ENCODE measurements at places on chromosomes 6 and 20.

- DNase-seq, result no peak
Measured at GRCh38 chr20:4488407-4489339, 233.0 kb upstream of the PRND start.

GRCh38 chr20:19992996-19993908, 23.9 kb upstream of the NAA20 start:
- no peak for DNase-seq

GRCh38 chr20:48823960-48824498, 3.8 kb downstream of the PREX1 start:
- DNase-seq, result no peak

- no peak for DNase-seq
Measured at GRCh38 chr6:3019065-3019464, 19.4 kb downstream of the NQO2 start.

DNA sequence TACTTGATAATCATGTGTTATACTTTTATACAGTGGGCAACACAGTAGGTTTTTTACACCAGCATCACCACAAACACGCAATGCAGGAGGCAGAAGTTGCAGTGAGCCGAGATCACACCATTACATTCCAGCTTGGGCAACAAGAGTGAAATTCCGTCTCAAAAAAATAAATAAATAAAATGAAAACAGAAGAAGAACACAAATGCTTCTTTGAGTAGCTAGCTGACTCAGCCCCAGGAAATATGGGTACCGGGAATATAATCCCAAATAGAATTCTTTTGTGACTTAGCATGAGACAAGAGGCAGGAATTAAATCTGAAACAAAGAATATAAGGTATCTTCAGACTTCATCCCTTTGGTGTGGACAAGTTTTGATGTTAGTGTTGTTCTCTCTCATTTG, 164.2 kb upstream of the ATXN1 start:
- no peak for DNase-seq

GRCh38 chr6:73325656-73326055, 28.4 kb downstream of the DPPA5 start:
- DNase-seq, result no peak

- DNase-seq, result no peak
Measured at GRCh38 chr6:148816117-148816516, 69.3 kb downstream of the UST start.

DNA sequence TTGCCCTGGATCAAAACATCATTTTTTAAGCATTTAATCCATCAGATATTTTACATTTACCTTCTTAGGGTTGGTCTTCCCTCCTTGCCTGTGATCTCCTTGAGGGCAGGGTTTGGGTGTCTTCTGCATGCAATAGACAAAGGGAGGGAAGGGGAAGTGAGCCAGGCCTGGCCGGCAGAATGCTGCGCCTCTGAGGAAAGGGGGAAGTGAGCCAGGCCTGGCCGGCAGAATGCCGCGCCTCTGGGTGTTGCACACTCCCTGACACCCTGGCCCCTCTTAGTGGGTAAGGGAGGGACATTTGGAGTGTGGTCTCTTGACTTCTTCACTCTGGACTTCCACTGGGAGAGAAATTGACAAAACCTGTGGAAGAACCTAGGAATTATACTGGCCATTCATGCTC, 12.4 kb downstream of the PSMF1 start:
- DNase-seq, result no peak

DNA sequence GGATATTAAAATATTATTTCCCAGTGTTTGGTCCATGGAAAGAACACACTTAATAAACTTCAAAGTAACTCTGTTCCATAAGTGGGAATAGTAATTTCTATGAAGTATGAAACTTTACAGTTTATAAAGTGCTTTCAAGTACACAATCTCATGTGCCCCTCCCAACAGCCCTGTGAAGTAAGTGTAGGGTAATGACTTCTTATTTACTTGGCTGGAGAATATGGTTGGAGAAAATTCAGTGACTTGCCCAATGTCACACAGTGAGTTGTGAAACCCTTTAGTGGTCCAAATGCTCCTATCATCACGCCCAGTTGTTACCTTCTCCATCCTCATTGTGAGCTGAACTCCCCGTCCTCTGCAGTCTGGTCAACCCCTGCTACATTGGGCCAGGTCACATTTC, 141.2 kb downstream of the PDE7B start:
- DNase-seq, result no peak

DNA sequence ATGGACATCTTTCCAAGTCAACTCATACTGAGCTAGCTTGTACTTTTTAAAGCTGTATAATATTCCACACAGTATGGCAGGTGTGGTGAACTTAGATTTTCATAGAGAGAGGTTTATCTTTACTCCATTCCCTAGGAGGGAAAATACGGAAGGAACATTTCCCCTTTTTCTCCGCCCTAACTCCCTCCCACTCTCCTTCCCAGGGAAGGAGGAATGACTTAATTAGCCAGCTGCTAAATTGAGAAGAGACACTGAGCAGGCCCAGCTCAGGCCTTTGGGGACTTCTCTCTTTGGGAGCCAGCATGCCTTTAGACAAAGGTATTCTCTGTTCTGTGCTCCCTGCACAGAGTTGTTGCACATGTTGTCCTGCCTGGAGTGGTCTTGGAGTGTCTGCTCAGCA, 46.1 kb downstream of the MBOAT1 start:
- no peak for DNase-seq

DNA sequence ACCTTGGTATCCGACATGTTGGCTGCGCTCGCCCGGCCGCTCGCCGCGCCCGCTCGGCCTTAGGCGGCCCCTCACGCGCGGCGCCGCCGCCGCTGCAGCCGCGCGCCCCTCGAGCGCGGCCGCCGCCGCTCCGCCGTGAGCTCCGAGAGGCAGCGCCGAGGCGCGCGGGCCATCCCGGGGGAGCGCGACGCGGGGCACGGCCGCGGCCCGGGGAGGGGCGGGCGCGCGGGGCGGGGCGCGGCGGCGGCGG, at the start of gene KIF13A:
Gene KIF13A, minus strand, starts transcription at position 189 of the 250 bp plus-strand sequence. Its CDS starts 172 bp downstream, at position 17.
- DNase-seq, result no peak

GRCh38 chr6:144305985-144306384, 20.9 kb downstream of the UTRN start:
- no peak for DNase-seq

DNA sequence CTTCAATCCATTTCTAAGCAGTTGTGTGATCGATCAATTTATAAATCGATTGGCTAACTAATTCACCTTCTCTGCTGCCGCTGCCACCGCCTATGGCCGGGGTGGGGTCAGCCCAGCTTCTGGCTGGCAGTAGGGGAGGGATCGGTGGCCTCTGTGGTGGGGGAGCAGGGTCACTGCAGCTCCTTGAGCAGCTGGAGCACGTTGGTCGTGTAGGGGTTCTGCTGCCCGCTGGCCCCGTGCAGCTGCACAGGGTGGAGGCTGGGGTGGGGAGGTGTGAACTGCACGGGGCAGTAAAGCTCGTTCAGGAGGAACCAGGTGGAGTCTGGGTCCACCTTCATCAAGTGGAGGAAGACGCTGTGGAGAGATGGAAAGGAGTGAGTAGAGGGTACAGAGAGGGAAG, 50.0 kb downstream of the TTI1 start:
- no peak for DNase-seq

- DNase-seq, result peak; percentile 44
Measured at GRCh38 chr20:63974402-63975200, 4.8 kb downstream of the SAMD10 start.

DNA sequence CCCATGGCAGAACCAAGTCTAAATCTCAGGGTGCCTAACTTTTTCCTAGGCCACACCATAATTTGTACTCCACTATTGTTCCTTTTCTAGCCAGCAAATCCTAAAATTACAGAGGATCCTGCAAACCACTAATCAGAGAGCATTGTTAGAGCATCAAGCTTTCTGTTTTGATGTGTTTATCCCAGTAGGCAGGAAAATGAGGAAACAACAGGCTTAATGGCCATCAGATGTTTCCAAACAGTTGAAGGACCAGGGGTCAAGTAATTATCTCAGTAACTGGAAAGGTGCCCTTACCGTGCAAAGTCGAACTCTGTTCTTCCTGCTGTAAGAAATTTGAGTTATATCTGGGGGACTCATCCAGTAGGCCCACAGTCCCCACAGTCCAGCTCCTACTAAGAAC, 58.7 kb downstream of the RALY start:
- DNase-seq, result no peak

DNA sequence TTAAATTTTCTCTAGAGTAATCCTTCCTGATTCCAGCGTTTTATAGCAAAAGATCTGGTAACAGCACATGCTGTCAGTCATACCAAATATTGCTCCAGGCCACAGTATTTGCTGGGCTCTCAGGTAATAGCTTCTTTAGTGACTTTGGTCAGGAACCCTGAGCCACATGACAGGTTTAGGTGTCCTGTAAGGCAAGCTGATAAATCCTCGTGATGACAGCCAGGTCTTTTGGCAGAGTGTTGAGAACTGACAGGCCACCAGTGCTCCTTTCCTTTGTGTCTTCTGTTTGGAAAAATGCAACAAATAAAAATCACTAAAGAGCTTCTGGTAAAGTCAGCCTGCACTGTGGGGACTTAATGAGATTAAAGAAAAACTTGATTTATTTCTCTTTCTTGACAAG, 34.6 kb downstream of the PRDM13 start:
- DNase-seq, result no peak

DNA sequence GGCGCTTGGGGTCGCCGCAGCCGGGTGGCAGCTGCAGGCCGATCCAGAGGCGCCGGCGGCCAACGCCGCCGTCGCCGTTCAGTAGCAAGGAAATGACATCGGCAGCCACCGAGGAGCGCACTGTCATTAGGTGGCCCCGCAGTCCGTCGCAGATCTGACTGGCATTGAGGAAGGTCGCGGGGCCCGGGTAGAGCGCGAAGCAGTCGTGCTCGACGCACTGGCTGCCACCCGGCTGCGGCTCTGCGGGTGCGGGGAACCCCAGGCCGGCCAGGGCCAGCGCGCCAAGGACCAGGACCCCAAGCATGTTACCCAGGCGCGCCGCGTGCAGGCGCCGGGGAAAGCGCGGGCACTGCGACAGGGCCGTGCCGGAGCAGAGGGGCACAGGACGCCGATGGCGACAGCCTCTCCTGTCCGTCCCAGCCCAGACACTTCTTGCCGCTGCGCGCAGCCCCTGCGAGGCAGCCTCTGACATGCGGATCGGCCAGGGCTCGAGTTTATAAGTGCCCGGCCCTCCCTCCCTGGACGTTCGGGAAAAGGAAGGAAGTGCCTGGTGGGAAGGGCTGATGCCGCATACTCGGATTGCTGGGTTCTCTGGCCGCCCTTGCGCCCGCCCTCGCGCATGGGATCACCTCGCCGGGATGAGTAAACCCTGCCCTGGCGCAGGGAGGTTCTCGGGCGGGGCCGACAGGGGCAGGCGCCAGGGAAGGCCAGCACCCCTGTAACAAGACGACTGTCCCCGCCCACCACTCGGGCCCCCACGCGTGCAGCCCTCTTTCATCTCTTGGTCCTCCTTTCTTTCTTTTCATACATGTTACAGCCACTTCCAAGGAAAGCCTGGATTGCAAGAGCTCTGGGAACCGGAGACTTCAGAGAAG, at the start of gene THBD:
Gene THBD, minus strand, starts transcription at position 472 of the 875 bp plus-strand sequence. Its CDS starts 168 bp downstream, at position 304.
- DNase-seq, result peak; percentile 76

DNA sequence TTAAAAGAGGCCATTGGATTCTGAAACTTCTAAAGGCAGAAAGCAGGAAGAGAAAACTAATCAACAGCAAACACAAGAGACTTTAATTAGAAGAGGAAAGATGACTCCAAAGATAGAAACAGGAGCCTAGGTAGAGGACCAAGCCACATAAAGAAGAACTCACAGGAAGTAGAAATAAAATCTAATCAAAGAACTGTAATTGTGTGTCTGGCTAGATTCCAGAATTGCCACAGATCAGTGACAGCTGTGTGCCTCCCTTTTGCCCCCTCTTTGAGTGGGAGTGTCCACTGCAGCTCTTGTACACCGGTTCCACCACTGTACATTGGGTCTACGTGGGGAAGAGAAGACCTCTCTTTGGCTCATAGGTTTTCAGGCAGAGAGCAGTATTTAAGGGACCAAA, 22.3 kb upstream of the THEMIS start:
- no peak for DNase-seq

GRCh38 chr20:1786486-1786885, 108.7 kb upstream of the SIRPA start:
- DNase-seq, result no peak

GRCh38 chr6:136659991-136660499, 109.8 kb upstream of the MAP7 start:
- no peak for DNase-seq

DNA sequence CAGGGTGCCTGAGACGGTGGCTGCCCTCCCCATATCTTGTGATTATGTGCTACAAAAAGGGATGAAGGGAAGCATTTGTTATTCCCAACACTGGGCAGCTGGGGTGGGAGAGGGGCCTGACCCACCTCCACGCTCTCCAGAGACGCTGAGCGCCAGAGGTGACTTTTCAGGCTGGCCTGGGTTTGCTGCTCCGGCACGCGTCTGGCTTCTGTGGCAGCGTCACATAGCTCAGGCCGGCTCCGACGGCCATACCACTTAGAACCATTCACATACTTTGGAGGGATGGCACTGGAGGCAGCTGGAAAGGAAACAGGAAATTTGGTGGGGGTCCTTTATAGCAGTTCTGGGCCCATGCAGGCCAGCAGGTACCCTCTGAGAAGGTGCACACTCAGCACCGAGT, 72.6 kb downstream of the NINL start:
- no peak for DNase-seq

DNA sequence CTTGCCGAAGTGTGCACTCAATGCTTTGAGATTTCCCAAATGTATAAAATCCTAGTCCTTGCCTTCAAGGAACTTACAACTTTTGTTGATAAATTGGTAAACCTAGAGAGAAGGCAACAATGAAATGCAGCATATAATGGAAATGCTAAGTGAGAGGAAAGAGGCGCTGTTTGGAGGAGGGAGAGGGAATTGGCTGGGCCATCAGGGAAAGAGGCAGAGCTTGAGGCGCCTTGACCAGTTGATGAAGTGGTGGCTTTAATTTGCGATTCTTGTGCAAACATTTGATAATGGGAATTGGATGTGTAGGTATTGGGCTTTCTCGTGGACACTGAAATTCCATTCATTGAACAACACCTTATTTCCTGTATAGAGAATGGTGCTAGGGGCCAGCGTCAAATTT, 1.9 kb upstream of the CDYL start:
- no peak for DNase-seq

GRCh38 chr6:30156262-30156599, 4.8 kb downstream of the TRIM10 start:
- no peak for DNase-seq

DNA sequence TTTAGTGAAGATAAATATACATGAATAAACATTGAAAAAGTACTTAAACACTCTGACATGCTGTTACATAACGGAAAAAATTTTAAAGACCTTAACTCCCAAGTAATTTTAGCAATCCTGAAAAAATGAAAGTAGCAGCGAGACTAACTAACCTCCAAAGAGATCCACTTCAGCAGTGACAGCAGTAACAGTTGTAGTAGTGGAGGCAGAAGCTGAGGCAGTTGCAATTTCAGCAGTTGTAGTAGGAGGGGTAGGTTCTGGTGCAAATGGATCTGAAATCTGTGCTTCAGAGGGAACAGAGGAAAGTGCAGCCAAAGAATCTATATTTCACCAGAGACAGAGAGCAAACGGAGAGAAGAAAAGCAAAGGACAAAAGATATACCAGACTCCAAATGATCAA, 88.8 kb downstream of the PRSS35 start:
- no peak for DNase-seq

- no peak for DNase-seq
Measured at GRCh38 chr6:11764250-11764604, 14.4 kb downstream of the ADTRP start.

All from uterus (tissue), 4 donors.